RKO (cell line): ENCODE measurements at places on chromosomes 2 and 18.
A peak's percentile ranks its signal among the peaks of the same experiment; 100 is the strongest.

GRCh38 chr2:132642415-132642814 lies 27.6 kb downstream of the LYPD1 start:
- no peak for DNase-seq

- DNase-seq, result peak; percentile 3
Measured at GRCh38 chr2:109208071-109208950, 79.3 kb downstream of the SH3RF3 start.

GRCh38 chr2:203195331-203196036 lies 43.3 kb upstream of the CYP20A1 start:
- no peak for DNase-seq

DNA sequence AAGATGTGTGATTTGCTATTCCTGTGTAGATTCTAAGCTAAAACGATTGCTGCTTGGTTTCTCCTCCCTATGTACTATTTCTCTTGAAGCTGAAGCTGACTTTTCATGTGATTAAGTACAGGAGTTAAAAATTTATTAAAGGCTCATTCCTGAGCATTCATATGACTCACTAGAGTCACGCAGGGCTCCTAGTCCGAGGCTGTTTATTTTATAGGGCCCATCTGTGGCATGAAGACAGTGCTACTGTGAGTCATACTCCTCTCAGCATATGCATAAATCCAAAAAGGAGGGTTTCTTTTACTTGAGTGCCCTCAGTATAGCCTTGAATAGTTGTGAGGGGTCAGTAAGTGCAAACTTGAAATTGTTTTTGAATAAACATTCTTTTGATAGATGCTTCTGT lies 378.8 kb downstream of the PTPRM start:
- peak; percentile 30 for DNase-seq

GRCh38 chr2:198004921-198005829 lies 200.8 kb downstream of the PLCL1 start:
- DNase-seq, result no peak

- no peak for DNase-seq
Measured at GRCh38 chr2:150876251-150876950, 385.3 kb downstream of the RBM43 start.

GRCh38 chr2:1664076-1664605 lies 80.2 kb downstream of the PXDN start:
- no peak for DNase-seq

- no peak for DNase-seq
Measured at GRCh38 chr18:55427951-55428350, 160.0 kb downstream of the TCF4 start.

DNA sequence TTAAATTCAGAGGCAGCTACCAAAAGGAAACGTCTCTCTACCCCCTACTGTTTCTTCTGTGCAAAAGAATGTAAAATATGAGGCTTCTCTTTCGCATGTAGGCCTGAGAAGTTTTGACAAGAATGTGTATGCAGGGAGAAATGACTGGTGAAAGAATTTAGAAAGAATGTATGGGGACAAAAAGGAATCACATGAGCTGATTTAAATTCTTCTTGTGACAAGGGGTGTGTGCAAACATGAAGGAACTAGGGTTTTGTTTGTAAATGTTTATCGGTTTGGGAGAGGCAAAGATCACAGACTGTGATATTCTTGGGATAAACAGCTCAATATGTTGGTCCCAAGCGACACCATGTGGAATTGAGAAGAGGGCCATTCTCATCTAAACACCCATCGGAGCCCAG lies 345.2 kb upstream of the VRK2 start:
- DNase-seq, result no peak

DNA sequence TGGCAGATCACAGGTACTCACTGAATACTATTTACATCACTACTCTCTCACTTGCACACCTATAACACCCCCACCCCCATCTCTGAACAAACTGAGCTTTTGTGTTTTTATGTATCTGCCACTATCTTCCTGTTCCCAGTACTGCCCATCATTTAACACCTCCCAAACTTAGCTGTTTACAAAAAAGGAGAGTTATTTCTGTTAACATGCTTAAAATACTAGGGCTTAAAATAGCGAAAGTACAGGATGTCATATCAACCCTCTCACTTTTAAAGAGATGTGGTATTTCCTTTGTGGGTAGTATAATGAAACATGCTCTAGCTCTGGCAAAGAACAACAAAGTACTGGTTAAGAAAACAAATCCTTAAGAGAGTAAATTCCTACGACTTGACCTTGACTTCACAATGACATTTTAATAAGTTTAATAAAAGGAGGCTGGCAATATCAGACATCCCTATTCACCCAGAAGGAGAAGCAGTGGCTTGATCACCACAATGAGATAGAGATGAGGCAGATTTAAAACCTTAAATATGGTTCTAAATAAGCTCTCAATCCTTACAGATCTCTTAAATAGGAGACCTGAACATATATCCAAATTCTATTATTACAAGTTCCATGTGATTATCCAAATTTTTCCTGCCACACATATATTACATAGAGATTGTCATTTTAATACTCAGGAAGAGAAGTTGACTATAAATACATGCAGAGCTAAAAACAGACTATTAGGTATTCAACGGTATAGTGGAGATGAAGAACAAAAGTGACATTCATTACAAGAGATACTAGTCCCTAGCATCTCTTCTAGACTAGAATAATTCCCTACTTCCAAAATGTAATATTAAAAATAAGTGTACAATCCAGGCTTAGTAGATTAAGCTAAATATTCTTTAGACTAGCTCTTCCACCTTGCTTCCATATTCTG lies 36.9 kb downstream of the TRAK2 start:
- DNase-seq, result no peak

GRCh38 chr2:76197842-76198448 lies 487.2 kb upstream of the GCFC2 start:
- peak; percentile 71 for DNase-seq

GRCh38 chr2:66495788-66496640 lies 61.1 kb downstream of the MEIS1 start:
- DNase-seq, result peak; percentile 55

DNA sequence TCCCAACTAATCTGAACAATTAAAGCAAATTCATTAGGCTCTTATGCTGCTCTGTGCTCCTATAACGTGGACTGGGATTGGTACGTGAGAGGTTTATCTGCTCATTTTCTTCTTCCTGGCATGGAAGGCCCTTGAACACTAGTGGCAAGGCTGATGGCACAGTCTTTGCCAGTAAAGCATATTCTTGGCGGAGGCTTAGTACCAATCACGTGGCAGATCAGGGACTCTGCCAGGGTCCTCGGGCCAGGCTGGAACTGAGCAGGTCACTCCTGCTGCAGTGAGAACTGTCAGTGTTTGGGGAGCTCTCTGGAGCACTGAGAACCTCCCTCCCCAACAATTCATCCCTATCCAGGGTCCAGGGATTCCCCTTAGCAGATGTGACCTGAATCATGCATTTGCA lies 3.7 kb upstream of the ALPK2 start:
- DNase-seq, result no peak
